ENCODE measurements at places on chromosomes 3 and 15.

- DNase-seq, result no peak
These were observed 225.7 kb downstream of the MEX3B start for GRCh38 chr15:81819924-81820635.

GRCh38 chr3:102529452-102529851 lies 94.6 kb downstream of the ZPLD1 start:
- no peak for DNase-seq

- no peak for DNase-seq
These were observed 8.8 kb downstream of the NUSAP1 start for GRCh38 chr15:41341519-41341918.

- no peak for DNase-seq
These were observed 122.7 kb downstream of the WNT5A start for GRCh38 chr3:55364421-55364820.

GRCh38 chr3:61777483-61777882 lies 216.1 kb downstream of the PTPRG start:
- DNase-seq, result no peak

All from naive thymus-derived CD8-positive, alpha-beta T cell (primary cell).